ENCODE measurements at places on chromosomes 2 and 18.

- no peak for DNase-seq
These were observed 1106.6 kb upstream of the FAM98A start for GRCh38 chr2:34705551-34706247.

GRCh38 chr2:99481941-99482340 is 7.9 kb downstream of the REV1 start:
- no peak for DNase-seq

DNA sequence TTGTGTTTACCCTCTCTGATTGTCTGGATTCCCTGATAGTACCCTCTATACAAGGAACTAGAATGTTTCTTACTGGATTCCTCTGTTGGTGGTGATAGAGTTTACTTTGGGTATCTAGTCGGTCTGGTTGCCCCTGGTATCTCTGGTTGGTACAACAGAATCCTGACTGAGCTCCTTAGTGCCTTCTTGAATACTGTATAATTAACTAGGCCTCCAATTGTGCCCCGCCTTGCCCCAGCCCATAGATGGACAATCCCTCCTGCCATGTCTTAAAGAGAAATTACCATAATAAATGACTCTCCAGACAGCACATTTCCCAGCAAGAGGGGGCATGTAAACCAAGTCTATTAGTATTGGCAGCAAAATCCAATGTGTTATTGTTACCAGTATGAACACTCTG is 2.3 kb downstream of the SCN1A start:
- DNase-seq = no peak

DNA sequence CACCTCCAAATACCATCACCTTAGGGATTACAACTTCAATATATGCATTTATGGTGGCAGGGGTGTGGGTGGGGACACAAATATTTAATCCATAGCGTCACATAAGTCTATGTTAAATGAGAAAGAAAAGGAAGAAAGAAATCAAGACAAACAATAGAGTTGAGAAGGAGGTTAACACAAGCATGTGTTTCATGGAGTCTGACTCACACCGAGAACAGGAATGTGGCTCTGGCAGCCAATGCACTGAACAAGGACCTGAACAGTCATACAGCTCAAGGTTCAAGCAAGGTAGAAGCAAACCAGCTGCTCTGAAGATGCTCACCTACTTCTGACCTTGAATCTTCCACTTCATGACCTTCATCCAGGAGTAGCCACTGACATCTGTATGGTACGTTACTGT is 36.2 kb upstream of the LPIN1 start:
- DNase-seq = no peak

DNA sequence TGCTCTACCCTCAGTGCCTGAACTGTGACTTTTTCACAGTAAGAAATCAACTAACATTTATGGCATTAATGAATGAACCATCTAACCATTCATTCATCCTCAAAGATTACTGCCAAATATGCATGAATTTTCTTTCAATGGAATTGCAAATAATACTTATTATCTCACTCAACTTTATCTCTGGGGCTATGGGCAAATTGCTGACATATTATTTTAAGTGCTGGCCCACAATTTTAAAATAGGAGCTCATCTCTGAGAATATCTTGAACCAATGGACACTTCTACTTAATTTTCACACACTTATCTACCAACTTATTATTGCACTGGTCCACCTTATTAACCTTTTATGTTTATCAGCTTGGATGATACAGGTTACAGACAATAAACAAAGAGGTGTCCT is 182.8 kb downstream of the RBM43 start:
- no peak for DNase-seq

DNA sequence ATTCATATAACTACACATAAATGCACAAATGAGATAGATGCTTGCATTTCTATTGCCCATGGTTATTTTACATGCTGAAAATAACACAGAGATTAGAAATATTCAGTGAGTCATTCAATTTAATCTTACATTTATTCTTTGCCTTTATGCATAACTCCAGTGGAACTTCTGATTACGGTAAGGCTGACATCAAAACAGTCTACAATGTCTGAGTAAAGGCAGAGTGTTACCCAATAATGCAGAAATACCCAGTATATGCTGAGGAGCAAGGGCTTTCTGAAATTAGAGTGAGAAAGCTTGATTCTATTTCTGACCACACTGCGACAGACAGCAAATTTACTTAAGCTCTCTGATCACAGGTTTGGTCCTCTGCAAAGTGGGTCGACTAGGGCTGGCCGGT is 9.2 kb downstream of the NMI start:
- no peak for DNase-seq

DNA sequence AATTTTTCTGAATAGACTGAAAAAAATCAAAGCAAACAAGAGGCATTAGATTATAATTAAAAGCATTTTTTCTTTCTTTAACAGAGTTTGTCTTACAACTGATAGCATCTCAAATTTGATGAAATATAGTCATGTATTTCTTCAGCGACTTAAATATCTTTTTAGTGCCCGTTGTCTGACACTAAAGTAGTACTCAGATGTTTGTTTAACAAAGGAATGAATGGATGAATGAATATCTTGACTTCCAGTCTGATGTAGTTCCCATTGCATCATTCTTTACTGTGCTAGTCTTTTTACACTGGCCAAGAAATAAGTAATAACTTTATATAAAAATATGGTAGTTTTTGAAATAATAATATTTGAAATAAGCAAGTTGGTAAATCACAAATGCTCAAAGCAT is 111.1 kb downstream of the TTC27 start:
- no peak for DNase-seq

GRCh38 chr2:60948926-60949579 is 67.7 kb downstream of the REL start:
- DNase-seq = no peak

DNA sequence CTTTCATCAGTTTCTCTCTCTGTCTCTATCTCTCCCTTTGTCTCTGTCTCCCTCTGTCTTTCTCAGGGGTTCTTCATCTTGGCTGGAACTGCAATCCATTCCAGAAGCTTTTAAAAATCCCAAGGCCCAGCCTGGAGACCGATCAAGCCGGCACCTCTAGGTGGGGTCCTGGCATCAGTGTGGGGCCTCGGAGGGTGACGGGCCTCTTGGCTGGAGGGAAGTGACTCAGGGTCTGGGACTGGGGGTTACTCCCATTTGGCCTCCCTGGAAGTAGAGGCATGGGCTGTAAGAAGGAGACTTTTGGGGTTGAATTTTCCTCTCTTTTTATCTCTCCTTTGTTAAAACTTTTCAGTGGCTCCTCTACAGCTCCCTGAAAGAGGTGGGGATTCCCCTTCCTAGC is 52.8 kb upstream of the OTOF start:
- no peak for DNase-seq

- no peak for DNase-seq
These were observed 30.4 kb upstream of the IL36G start for GRCh38 chr2:112947374-112947773.

DNA sequence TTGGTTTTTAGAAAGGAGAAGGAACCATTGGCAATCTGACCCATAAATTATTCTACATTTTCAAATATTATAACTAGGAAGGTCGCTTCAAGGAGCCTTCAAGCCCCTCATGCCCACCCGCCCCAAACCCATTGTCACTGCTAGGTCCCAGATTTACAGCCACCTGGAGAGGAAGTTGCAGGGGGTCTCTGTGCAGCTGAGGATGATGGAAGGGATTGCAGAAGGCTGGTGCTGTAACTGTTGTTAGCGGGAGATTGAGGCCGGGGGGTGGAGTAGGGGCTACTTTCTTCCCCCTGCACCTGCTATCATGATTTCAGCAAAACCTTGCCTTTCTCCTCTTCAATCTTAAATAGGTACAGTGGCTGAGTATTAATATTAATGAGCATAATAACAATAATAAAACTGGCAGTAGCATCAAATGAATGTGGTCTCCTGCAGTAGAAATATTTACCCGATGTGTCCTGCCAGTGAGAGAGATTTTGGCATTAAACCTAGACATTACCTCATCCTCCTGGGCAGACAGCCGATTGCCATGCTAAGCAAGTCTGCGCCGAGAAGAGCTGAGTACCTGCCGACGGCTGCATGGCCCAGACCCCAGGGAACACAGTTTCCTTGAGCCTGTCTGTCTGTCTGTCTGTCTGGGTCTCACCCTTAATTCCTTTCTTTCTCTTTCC is 225.4 kb downstream of the FAM210A start:
- no peak for DNase-seq

GRCh38 chr2:41111836-41112627 is 660.1 kb upstream of the SLC8A1 start:
- peak; percentile 14 for DNase-seq

DNA sequence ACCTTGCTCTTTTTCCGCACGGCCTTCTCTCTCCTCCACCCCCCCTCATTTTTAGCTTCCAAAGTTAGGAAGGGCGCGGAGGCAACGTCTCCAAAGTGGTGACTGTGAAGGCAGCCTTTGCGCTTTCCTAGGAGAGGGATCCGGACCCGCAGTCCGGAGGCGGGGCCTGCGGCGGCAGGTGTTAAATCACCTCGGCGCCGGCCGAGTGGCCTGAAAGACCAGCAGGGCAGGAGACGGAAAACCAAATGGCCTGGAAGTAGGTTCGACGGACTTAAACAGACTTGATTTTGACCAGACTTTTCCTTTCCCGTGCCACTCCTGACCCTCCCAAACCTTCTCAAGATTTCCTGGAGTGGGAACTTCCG is 615 bp downstream of the GORASP2 start:
- DNase-seq = no peak

DNA sequence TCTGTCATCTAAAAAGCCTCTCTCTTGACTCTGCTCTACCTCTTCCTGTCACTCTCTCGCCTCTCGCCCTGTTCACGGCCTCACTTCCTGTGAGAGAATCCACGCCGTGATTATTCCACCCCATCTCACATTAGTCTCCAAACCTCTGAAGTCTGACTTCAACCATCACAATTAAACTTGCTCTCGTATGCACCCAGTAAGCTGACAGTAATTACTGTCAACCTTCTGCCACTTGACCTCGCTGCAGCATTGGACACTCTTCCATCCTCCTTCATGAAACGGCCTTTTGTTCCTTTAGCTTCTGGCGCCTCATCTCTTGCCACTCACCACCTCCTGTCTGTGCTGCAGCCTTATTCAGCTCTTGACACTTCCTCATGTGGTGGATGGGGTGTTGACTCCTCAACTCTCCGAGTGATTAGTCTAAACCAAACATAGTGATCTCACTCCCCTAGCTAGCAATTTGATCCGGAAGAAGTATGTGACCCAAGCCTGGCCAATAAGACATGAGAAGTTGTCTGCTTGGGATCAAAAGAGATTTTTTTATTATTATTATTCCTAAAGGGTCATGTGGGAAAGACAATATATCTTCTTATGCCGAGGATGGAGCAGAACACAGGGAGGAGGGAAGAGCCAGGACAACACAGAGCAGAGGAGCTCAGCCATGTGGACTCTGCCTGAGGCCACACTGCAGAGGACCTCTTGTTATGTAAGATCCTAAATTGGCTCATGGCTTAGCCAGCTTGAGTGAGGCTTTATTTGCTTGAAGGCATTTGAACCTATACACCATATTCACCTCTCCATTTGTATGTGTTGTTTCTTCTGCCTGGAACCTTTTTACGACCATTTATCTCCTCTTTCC is 38.4 kb upstream of the MYO1B start:
- DNase-seq = no peak

DNA sequence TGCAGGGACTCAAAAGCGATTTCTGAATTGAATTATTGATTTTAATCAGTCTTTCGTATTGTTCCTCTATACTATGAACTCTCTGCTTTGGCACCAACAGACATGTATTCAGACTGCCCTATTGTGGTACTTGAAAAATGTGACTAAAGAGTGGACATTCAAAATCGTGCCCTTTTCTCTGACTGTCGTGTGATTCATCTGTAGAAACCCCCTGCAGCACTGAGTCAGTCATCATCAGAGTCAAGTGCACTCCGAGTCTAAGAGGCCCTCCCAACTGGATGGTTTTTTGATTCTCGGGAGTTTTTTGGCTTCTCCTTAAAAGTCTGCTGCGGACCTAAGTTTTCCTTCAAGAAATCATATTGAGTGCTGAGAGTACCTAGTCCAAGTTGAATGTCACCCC is 96.4 kb upstream of the FOSL2 start:
- DNase-seq = no peak

DNA sequence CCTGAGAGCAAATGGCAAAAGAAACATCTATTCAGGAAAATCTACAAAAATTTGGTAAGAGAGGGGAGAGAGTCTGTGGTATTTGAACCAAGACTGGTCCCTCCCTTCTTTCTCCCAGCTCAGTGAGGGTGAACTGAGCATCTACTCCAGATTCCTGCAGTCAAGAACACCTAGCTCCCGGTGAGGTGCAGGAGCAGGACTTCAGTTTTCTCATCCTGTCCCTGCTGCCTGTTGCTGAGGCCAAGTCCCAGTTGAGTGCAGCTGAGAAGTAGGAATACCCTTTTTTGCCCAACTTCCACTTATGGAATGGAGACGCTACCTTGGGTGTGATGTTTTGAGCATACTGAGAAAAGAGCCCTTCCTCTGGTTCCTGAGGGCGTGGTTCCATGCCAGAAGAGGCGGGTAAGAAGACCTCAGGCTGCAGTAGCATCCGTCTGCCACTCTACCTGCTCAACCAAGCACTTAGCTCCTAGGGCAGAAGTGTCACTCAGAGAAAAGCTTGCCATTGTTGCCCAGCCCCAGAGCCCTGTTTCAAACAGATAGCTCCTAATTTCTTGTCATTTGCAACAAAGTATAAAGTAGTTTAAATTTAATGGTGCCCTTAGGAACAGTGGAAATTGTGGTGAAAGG is 112.9 kb downstream of the SOS1 start:
- no peak for DNase-seq

DNA sequence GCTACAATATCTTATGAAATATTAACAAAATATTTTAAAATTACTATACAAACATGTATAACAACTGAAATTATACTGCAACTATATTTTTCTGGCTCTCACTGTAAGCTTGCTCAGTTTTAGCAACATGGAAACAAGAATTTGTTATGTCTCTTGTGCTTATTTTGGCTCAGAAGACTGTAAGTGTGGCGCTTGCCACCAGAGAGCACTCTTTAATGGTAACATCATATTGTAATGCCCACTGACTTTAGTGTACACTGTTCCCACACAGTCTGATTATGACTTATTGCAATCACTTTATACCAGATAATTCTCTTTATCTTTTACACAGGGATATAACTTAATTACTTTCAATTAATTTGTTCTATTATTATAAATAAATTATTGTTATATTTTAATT is 1500.6 kb upstream of the TMEFF2 start:
- DNase-seq = no peak

DNA sequence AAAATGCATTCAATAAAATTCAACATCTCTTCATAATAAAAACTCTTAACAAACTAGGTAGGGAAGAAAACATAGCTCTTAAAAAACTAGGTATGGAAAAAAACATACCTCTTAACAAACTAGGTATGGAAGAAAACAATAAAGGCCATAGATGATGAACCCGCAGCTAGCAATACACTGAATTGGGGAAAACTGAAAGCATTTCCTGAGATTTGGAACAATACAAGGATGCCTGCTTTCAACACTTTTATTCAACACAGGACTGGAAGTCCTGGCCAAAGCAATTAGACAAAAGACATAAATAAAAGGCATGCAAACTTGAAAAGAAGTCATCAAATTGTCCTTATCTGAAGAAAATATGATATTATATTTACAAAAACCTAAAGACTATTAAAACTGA is 67.8 kb downstream of the NCKAP1 start:
- DNase-seq = no peak

- no peak for DNase-seq
These were observed 31.9 kb downstream of the PRKRA start for GRCh38 chr2:178419123-178419522.
